ENCODE measurements at places on chromosomes 6 and 20.

- DNase-seq: peak; percentile 31
Measured at GRCh38 chr6:10968776-10969175, 75.3 kb downstream of the ELOVL2 start.

DNA sequence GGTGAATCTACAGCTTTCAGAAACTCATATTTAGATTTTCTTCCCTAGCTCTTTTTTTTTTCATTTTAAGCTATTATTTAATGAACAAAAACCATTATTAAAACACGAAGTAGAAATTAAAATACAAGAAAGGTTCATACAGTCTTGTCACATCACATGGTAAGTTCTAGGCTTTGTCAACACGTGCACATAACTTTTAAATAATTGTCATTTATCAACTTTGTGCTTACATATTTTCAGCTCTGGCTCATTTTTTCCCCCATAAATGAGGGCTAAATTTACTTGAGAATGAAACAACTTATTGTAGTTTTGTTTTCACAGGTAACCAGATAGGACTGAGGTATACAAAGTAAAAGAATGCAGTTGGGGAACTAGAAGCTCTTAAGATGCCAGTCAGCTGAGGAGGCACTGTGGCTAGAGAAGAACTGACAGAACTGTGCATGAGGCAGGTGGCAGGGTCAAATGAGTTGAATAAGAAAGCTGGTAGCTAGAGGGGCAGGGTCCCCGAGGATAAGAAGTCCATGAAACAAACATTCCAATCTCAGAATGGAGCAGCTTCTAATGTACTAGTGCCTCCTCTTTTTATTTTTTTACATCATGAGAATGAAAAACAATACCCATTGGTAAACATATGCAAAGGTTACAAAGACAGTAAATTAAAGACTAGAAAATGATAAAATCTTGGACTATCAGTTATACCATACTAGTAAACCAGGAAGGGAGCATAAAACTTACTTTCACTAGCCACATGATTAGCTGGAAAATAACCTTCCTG is 141.5 kb downstream of the MYB start:
- no peak for DNase-seq

- no peak for DNase-seq
Measured at GRCh38 chr6:11388983-11389944, 148.3 kb upstream of the TMEM170B start.

- no peak for DNase-seq
Measured at GRCh38 chr6:169956580-169956979, 205.2 kb downstream of the ERMARD start.

DNA sequence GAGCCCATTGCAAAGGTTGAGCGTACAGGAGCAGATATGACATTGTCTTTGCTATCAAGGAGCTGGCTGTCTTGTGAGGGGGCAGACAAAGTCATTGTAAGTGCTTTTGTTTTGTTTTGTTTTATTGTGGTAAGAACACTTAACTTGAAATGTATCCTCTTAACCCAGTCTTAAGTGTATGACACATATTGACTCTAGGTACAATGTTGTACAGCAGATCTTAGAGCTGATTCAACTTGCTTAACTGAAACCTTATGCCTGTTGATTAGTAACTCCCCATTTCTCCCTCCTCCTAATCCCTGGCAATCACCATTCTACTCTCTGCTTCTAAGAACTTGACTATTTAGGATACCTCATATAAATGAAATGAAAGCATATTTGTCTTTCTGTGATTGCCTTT is 429.0 kb downstream of the BMP2 start:
- peak; percentile 16 for DNase-seq

GRCh38 chr6:166499350-166500163 is 86.9 kb downstream of the RAMACL start:
- no peak for DNase-seq

DNA sequence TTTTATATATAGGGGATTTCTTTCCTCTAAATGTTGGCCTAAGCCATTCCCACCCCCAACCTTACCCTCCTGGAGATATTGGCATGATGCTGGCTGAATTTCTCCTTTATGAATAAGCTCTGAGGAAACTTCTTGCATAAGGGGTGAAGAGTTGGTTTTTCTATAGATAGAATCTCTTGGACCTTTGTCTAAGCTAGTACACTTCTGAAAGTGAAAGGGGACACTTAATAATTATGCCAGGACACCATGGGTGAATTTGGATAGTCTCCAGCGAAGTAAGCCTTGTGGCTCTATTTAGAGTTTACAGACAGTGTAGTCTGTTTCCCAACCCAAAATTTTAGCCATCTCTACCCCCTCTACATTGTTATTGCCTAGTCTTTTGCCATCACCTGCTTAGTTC is 27.1 kb upstream of the FABP7 start:
- DNase-seq: no peak

GRCh38 chr6:9745476-9745875 is 669.4 kb downstream of the TFAP2A start:
- DNase-seq: no peak

GRCh38 chr20:47167846-47168245 is 188.7 kb downstream of the ZMYND8 start:
- no peak for DNase-seq

DNA sequence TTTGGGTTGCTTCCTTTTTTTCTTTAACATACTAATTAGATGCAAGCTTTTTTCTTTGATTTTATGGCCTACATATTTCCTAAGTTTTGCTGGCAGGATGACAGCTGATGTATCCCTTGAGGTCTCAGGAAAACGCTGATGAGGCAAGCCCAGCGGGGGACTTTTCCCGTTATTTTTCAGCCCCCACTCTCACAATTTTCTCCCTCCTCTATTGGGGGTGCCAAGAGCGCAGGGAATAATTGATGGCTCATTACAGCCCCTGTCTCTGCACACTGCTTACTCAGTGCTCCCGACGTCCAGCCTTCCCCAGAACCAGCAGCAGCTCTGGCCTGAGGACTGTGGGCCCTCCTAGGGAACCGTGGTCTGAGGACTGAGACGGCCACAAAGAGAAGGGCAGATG is 38.6 kb upstream of the VSTM2L start:
- DNase-seq: no peak

DNA sequence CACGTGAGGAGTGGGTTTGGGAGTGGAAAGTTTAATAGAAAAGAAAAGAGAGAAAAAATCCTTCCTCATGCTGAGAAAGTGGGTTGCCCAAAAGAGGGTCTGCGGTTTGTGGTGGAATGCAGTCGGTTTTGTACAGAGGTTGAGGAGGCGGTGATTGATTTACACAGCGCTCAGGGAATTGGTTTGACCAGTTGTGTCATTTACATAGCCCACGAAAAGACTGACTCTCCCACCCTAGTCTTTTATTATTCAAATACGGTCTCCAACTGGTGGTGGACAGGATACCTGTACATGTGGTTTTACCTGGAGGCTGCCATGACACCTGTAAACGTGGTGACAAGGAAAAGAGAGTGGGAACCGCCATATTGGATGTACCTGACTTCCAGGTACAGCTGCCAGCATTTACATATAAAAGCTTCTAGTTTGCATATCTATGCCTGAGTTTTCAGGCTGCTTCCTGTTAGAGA is 42.1 kb downstream of the HLA-DPB1 start:
- DNase-seq: no peak

- no peak for DNase-seq
Measured at GRCh38 chr20:44089987-44090674, 96.9 kb downstream of the JPH2 start.

DNA sequence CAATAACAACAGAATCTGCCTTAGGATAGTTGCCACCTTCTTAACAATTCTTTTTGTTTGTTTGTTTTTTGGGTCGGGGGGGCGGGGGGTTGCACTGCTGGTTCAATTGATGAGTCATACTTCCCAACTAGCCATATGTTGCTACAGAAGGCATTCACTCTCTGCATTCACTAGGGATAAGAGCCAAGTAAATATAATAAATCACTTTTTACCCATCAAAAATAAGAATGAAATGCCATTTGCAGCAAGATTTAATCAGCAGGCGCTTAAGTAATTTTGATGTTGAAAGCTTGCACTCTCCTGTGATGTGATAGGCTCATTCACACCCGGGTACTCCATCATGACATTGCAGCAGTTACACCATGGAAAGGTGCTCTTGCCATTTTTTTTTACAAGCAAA is 209.8 kb downstream of the HIVEP2 start:
- DNase-seq: peak; percentile 6

- no peak for DNase-seq
Measured at GRCh38 chr6:22970004-22970403, 400.6 kb downstream of the HDGFL1 start.

GRCh38 chr6:162363757-162364156 is 363.8 kb downstream of the PRKN start:
- no peak for DNase-seq

DNA sequence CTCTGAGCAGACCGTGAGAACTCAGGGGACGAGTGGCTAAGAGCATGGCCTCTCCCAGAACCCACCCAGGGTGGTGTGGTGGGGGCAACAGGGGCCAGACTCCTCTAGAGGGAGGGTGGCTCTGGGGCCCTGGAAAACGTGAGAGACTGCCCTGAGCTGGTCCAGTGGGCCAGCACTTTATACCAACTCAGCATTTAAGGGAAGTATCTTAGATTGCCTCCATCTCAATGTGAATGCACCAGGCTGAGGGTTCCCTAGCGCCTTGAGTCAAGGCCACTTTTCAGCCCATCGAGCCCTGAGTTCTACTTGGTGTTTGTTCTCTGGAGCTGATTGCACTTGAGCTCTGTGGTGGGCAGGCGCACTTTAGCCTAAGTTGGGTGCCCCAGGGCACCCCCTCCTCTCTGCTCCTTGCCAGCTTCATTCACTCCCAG is 42.0 kb upstream of the IRF4 start:
- no peak for DNase-seq

- no peak for DNase-seq
Measured at GRCh38 chr6:73742433-73742832, 46.4 kb downstream of the CD109 start.

Measured in skeletal muscle cell (primary cell).